ENCODE measurements at places on chromosomes 3 and 15.
A peak's percentile ranks its signal among the peaks of the same experiment; 100 is the strongest.

DNA sequence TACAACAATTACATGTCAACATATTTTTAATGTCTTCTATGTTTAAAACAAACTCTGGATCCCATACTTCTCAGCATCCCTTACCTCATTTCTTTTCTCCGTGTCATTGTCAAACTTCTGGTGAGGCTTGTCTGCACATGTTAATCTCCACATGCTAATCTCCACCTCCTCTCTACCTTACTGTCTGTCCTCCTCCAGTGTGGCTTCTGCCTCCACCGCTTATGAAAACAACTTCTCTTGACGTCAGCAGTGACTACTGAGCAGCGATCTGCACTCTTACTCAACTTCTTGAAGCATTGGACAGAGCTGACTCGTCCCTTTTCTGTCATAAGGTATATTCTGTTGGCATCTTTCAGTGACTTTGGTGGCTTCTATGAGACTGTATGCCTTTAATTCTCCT, 338.2 kb upstream of the THRB start:
- no peak for DNase-seq

DNA sequence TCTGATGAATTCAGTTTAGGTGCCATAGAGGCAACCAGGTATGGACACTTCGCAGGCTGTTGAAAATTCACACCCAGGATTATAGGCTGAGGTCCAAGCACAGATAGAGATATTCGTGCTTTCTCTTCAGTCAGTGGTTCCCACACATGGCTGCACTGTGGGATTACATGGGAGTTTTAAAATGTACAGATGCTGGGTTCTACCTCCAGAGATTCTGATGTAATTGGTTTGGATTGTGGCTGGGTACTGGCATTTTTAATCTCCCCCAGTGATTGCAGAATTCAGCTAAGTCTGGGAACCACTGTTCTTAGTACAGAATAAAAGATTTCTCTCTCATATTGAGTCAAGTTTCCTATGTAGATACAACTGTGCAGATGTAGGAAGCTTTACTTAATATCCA, 91.6 kb downstream of the FOXB1 start:
- no peak for DNase-seq

DNA sequence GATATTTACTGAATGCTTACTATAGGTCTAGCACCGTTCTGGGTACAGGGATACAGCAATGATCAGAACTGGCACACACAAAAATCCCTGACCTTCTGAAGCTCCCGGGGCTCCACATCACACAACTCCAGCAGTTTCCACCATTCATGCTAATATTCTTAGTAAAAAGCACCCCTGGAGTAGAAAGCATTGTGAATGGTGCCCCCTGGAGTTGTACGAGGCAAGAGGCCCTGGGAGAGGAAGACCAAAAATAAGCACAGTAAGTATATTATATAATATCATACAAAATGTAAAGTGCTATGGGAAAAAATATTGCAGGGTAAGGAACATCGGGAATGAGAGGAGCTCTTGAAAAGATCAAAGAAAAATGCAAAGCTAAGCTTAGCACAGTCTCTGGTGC, 790 bp upstream of the SRGAP3 start:
- no peak for DNase-seq

- DNase-seq, result peak; percentile 78
These were observed 138.8 kb upstream of the HACD2 start for GRCh38 chr3:123723522-123724168.

DNA sequence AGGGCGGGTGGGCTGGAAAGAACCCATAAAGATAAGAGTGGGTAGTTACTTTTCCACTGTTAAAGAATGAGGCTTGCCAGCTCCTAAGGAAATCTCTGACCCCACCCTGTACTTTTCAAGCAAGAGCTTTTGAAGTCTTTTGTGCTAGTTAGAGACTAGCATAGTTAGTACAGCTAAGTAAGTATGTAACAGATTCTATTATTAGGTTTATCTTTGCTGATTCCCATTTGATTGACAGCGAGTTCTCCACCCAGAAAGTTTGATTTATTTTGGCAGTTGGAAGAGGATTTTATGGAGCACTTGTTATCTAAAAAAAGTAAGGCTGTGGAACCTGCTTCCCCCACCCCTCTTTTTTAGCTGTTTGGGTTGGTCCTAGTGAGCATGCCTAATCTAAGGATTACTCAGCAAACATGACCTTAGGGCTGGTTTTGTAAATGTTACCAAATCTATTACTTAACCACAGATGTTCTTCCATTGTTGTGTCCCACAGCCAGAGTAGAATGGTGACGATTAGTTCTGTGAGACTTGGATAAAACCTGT, 57.6 kb downstream of the FNDC3B start:
- DNase-seq, result peak; percentile 20

DNA sequence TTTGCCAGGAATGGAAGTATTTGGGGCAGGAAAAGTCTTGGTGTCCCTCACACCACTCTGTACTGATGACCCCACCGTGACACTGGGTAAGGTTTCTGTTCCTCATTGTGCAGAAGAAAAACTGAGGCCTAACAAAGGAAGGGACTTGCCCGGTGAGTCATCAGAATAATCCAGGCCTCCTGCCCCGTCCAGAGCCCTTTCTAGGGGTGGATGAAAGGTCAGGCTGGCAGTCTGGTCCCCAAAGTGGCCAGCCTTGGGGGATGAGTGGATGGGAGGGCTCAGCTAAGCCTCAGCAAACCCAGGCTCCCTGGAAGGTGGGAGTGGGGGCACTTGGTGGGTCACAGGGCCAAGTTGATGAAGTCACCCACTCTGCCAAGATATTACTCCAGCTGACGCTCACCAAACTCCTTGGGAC, 2.3 kb upstream of the DNAH1 start:
- DNase-seq, result peak; percentile 70

- no peak for DNase-seq
These were observed 21.0 kb upstream of the POLR2M start for GRCh38 chr15:57685306-57686095.

DNA sequence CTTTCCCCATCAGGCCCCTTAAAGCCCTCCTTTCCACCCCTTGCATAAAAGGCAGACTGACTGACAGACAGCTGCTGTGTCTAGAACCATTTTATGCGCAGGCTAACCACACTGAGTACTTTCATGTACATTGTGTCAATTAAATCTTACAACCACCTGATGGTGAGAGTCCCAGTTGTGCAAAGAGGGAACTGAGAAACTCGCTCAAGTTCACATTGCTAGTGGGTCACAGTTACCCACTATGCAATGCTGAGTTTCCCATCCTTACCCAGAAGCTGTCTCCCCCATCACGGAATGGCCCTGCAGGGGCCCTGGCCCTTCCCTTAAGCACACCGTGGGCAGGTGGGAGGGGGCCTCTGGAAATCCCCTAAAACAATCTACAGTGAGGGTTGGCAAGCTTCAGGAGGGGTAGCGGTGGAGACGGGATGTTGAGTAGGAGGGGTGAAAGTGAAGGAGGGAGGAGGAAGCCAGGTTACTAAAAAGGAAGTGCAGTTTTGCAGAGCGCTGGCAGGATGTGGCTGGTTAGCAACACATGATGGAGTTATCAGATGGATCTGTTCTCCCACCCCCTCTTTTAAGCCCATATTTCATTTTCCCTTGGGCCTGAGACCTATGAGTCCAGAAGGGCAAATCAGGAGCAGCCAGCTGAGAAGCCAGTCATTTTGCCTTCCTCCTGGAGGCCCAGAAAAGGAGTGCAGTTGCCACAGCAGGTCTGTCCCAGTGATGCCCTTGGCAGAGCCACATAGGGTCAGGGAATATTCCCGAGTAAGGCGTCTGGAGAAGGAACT, 30.0 kb downstream of the STARD5 start:
- DNase-seq, result no peak

DNA sequence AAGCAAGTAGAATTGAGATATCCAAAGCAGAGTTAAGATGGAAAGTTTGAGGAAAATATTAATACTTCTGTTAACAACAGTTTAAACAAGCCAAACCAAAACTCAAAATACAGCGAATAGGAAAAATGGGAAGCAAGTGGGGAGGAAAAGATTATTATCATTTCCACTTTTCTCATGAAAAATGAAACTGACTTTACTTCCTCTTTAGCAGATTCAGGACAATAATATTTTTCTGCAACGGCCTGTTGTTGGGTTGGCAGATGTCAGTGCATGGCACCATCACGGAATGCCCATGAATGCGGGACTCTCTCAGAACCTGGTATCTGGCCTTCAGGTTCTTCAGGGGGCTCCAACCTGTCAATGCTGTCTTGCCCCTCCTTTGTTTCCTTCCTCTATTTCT, 11.1 kb downstream of the ANKUB1 start:
- DNase-seq, result no peak

DNA sequence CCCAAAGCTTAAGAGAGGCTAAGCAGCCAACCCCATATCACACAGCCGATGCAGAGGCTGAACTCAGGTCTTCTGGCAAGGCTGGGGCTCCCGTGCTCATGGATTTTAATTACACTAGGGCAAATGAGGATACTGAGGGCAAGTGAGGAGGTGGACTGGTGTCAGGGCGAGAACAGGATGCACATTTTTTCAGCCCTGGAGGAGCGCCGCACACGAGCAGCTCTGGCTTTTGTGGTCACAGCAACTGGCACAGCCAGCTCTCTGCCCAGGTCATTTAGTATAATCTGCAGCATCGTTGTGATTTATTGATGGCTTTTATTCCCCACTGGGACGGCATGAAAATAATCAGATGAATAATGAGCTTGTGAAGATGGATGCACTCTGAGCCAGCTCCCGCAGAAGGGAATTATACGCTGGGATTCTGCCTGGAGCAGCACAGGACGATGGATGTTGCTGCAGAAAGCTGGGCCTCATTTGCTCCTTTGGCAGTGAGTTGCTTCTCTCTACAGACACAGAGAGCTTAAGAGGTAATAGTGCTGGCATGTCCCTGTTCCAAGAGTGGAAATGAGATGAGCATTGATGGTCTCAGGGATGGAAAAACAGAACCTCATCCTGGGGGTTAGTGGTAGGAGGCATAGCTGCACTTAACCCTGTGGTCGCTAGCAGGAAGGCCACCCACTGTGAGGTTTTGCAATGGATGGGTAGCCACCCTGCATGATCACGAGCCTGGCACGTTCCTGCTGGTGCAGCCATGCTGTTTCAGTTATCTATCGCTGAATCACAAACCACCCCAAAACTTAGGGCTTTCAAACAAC, 135.4 kb downstream of the UACA start:
- no peak for DNase-seq

GRCh38 chr3:114207768-114208167, 28.9 kb upstream of the DRD3 start:
- no peak for DNase-seq

GRCh38 chr15:41483115-41483514, 10.6 kb upstream of the ITPKA start:
- no peak for DNase-seq

DNA sequence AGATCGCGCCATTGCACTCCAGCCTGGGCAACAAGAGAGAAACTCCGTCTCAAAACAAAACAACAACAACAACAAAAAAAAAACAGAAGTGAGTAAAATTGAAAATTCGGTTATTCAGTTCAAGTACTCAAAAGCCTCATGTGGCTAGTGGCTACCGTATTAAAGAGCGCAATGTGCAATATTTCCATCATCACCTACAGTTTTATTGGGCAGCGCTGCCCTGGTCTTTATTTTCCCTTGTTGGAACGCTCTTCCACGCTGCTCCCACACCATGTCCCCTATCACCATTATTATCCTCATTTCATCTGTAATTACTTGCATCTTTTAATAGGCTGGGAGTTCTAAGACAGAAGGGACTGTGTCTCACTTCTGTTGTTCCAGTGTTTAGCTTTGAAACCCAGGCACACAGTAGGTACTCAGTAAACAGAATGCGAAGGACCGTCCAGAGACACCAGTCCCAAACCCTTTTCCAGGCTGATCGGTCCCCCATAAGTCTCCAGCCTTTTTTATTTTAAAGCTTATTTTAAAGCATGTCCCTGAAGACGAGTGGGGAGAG, 423 bp upstream of the HACD3 start:
- no peak for DNase-seq

DNA sequence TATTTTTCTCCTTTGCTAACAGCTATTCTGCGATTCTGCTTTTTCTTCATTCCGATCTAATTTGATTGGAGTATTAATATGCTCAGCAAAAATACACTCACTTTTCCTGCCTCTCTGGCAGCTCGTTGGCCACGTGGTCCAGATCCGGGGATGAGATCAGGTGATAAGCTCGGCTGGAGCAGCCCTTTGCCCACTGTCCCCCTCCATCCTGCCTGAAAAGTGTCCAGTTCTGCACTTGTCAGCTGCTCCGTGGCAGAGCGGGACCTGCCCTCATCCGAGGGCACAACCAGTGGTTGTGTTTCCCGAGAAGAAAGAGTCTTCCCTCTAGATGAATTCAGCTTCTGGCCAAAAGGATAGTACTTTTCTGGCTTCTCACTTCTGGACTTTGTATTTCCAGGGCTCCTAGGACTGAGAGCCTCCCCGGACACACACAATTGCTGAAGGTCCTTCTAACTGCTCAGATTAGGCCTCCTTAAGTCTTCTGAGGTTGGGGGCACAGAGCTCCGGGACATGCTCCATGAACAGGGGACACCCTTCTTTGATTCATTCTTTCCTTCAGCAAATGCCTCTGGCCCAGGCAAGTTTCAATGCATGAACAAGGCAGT, 103.9 kb upstream of the ALDH1A3 start:
- no peak for DNase-seq

GRCh38 chr3:19213603-19214220, 65.4 kb downstream of the KCNH8 start:
- no peak for DNase-seq

DNA sequence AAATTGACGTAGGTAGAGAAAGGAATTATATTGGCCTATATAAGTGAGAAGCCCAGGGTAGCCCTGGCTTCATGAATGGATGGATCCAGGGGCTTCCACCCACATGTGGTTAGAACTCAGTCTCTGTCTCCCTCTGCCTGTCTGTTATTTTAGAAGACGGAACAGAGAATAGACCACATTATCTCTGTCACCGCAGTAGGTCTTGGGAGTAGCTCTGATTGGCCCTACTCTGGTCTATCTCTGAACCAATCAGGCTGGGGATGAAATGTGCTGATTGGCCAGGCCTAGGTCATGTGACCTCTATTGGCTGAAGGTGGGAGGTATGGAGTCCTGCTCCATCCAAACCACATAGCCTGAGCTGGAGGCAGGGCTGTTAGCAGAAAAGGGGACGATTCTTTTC, 143.0 kb upstream of the PRR23C start:
- no peak for DNase-seq

- no peak for DNase-seq
These were observed 152.9 kb upstream of the TGFBR2 start for GRCh38 chr3:30453360-30454039.

GRCh38 chr15:54282228-54282836, 304.1 kb downstream of the UNC13C start:
- no peak for DNase-seq

GRCh38 chr15:31579976-31580375, 253.3 kb downstream of the KLF13 start:
- DNase-seq, result no peak

GRCh38 chr3:128278761-128279600, 125.7 kb downstream of the EEFSEC start:
- no peak for DNase-seq

All from kidney tubule cell (primary cell).